Stimulated activated CD4-positive, alpha-beta T cell treated with anti-CD3 and anti-CD28 coated beads, Interleukin-4, amount 100 ng/mL, for 1 hour (primary cell): ENCODE measurements at places on chromosomes 7 and 10.

- DNase-seq, result peak; percentile 15
Observed at GRCh38 chr10:22992075-22992474, 64.2 kb downstream of the ARMC3 start.

DNA sequence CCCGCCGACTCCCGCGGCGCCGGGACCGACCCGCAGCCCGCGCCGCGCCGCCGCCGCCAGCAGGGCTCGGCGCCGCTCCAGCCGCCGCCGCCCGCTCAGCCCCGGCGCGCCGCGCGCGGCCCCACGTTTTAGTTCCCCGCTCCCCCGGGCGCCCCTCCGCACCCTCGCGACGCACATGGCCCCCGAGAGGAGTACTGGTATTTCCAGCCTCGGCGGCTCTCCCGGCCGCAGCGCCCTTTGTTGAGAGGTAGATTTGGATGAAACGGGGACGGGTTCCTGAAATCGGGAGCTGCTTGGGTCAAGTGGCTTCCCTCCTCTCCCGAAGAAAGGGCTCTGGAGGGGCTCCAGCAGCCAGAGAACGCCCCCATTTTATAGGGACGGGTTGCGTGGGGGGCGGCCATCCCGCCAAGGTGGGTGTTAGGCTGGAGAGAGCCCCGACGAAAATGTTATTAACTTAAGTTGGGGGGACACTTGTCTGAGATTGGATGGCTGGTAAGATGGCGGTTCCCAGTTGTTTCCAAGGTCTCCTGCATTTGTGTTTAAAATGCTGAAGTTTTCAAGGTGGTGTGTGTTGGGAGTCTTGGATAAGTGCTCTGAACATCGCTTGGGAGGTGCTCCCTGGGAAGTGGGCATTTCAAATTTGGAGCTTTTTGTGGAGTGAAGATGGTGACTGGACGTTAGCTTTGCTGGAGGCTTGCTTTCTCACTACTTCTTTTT lies 1.2 kb downstream of the BMI1 start:
- peak; percentile 40 for DNase-seq

GRCh38 chr7:6182993-6183392 lies 89.4 kb downstream of the CYTH3 start:
- no peak for DNase-seq

GRCh38 chr7:109003742-109004141 lies 434.1 kb downstream of the DNAJB9 start:
- DNase-seq, result no peak

DNA sequence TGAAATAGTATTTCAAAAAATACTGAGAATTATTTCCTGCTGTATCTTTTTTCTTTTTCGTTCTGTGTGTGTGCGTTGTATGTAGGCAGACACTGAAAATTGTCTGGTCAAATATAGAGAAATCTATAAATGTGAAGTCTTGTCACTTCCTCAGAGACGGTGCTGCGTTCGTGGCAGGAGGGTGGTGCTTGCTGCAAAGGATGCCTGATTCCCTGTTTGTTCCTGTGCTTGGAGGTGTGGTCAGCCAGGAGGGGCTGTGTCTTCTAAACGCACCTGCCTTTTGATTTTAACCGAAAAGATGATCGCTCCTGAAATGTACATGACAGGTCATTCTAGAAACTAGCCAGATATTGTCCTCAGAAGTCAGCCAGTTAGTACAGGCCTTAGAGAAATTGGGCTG lies 32.5 kb upstream of the PRKAR1B start:
- no peak for DNase-seq

- no peak for DNase-seq
Observed at GRCh38 chr7:55274156-55274555, 91.0 kb upstream of the LANCL2 start.

- DNase-seq, result no peak
Observed at GRCh38 chr10:47367646-47368045, 16.4 kb downstream of the ZNF488 start.
